Glomerular endothelial cell (primary cell): ENCODE measurements at places on chromosomes 11 and 22. TPM values are rescaled to one million over a fixed set of nuclear protein-coding genes. Genes with fewer than 3 reads are reported as not detected.

- no peak for DNase-seq
These were observed 737 bp downstream of the PPP2R1B start for GRCh38 chr11:111765320-111765983.

DNA sequence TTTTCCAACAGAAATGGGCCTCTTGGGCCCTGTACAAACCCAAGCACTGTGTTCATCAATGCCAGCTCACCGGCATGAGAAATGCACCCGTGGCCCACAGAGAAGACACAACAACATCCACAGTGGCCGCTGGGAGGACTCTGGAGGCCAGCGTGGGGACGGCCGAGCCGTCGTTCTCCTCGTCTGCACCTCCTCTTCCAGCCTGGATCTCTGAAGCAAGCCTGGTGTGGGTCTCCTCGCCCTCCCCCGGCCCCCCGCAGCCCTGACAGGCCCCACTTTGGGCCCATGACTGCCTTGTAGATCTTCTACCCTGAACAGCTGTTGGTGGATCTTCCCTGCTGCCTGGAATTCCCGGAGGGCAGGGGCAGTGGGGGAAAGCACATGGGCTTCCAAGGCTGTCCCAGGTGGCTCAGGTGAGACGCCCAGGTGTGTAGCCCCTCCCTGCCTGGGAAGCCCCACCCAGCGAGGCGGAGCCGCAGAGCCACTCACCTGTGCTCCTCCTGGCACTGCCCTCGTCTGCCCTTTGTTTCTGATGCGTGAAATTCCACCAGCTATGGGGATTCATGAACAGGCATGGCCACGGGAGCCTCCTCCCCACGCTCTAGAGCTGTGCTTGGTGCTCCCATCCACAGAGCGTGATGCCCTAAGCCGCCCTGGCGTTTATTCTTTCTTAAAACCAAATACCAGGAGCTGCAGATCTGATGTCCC is 225.9 kb downstream of the BRD1 start:
- no peak for DNase-seq

DNA sequence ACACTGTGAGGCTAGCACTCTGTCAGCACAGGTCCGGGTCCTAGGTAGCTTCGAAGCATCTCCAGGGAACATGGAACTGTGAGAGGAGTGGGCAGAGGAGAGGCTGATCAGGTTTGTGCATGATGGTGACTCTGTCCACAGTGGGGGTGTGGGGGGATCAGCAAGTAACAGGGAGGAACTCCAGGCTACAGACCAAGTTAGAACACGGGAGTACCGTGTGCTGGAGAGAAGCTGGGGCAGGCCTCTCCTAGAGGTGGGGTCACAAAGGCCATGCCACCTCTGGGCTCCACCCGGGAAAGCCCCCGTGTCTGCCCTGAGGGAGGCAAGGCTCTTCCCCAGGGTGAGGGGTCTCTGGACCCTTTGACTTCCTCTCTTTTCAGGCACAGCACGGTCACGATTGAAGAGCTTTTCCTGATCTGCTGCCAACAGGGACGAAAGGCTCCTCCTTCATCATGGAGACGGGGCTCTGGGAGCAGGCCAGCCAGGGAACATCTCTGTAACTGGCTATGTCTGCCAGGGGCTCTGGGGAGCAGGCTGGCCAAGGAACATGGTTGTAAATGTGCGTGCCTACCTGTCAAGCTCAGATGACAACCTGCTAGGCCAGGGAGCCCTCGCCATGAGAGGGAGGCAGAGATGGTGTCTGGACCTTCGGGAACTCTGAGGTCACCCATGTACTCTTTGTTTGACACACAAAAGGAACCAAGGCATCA is 1476.1 kb downstream of the BRD1 start:
- DNase-seq: no peak

- DNase-seq: no peak
These were observed 8.3 kb upstream of the PPIL2 start for GRCh38 chr22:21657360-21658032.

DNA sequence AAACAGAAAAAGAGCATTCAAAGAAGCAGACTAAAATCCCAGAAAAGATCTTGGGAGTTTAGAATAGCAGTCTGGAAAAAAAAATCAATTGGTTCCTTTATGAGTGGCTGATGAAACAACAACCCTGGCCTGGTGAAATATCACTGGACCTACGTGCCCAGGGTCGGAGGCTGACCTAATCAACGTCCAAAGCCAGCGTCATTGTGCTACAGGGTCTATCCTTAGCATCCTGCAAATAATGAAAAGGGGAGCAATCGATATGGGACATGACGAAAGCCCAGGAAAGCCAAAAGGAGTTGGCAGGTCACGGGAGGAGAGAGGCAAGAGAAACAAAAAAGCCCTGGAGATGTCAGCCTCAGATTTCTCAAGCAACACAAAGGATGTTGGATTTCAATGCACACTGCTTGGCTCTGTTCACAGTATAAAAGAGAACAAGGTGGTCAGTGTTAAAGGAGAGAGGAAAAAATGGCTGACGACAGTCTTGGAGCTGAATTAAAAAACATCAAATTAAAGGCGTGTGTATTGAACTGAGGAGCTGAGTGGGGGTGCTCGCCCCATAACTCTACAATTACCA is 148.8 kb downstream of the BLID start:
- no peak for DNase-seq

DNA sequence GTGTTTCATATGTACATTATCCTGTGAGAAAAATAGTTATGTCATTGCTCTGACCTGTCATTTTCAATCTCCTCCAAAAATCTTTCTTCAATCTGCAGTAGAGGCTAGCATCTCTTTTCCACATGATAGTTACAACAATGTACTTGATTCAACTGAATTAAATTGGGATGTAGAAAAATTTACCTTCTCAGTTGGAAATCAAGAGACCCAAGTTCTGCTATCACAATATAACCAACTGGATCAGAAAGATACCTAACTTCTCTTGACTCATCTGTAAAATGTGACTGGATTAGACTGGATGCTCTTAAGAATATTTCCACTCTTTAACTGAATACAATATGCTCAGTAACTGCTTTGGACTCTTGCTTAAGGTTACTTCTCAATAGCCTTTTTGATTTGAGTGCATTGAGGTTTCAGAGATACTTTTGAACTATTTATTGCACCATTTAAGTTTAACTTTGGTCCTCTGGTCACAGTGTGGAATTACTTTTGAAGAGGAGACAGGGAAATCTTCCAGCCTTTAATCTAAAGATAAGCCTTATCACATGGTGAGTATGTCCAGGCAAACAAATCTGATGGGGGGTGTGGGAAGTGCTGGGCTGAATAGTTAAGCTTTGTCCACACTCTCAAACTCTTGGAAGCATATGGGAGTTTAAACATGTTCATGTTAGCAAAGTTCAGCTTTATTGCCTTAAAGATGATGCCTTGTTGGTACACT is 82.3 kb downstream of the YAP1 start:
- no peak for DNase-seq

DNA sequence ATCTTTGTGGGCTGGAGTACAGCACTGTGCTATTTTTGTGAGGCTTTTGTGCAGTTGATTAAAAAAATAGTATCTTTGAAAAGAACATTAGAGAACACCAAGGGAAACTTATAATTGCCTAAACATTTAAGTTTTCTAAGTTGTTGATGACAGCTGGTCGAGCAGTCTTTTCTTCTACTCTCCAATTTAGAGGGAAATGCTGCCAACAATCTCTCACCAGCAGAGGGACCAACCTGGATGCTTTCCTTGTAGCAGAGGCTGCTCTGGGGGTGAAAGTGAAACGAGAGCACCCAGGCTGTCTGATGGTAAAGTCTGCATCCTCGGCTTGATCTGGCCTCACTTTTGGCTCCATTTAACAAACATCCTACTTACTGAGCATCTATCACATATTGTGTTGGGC is 1286.5 kb upstream of the TENM4 start:
- DNase-seq: no peak

GRCh38 chr11:12128301-12128751 is 17.9 kb downstream of the MICAL2 start:
- no peak for DNase-seq

GRCh38 chr11:105553025-105553424 is 56.8 kb upstream of the GRIA4 start:
- DNase-seq: no peak

DNA sequence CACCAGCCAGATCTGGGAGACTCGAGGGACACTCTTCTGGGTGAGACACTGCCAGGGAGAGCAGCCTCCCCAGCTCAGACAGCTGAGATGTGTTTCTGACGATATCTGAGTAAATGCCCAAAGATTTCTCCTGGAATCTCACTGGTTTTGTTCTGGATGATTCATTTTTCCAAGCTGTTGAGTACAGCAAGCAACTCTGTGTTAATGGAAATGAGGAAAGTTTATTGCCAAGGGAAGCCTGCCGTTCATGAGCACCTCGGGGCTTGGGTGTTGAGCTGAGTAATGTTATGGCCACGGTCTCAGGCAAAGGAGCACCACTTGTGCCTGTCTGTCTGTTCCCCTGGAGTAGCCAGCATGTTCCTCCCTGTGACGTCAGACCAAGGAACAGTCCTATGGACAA is 1132.4 kb downstream of the BRD1 start:
- no peak for DNase-seq

GRCh38 chr22:45548991-45549761 is 46.5 kb downstream of the FBLN1 start:
- no peak for DNase-seq

GRCh38 chr22:26534171-26534855 is 22.0 kb upstream of the TFIP11 start:
- no peak for DNase-seq

DNA sequence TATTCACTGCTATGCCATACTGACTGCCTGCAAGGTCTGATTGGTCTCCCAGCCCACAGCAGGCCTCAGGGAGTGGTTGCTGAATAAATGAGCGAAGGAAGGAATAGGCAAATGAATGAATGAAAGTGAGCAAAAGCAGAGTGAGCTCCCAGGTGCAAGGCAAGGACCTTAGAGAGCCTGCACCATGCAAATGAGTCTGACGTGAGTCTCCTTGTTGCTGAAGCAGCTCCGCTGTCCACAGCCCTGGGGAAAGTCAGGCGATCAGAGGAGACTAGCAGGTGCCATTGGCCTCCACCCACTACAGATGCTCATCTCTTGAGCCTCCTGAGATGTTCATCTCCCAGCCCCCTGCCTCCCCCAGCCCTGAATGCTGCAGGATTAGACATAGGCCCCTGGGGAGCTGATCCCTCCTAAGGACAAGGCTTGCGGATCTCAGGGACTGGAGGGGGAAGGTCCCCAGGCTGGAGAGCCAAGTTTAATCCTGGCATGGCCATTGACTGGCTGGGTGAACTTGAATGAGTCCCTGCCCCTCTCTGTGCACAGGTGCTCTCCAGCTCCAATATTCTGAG is 22.1 kb downstream of the GDPD5 start:
- no peak for DNase-seq

GRCh38 chr22:50027639-50028537 is 15.3 kb upstream of the IL17REL start:
- no peak for DNase-seq

DNA sequence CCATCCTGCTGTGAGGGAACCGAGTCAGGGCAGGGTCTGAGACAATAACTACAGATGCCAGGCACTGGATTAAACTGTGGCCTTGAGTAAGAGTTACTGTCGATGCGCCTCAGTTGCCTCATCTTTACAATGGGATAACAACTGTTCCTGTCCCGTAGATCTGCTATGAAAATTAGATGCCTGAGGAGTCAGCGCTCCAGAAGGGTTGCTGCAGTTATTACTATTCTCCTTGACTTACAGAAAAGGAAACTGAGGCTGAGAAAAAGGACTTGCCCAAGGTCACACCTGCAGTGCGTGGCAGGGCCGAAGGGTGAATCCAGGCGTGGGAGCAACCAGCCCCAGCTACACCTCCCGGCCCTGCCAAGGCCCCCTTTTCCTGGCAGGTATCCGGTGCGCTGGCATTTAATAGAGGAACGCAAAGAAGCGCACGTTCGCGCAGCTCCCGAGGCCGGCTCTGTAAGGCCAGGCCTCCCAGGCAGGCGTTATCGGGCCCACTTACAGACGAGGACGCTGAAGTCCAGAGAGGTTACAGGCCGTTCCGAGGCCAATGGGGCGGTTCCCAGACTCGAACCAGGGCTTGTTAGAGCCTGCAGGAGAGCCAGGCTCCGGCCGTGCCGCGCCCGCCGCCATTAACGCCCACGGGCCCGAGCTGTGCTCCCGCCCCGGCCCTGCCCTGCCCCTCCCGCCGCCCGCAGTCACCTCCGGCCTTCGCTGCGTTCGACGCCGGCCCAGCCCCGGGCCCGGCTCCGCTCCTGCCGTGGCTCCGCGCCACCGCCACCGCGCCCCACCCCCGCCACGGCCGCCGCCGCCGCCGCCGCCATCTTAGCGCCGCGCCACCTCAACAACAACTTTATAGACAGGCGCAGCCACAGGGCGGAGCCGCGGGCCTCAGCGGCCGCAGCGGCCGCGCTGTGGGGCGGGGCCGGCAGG is at the start of gene C11orf68:
C11orf68 (minus strand) TSS at position 852 of the 930 bp plus-strand sequence; CDS start at position 821, 31 bp downstream.
- DNase-seq: no peak

DNA sequence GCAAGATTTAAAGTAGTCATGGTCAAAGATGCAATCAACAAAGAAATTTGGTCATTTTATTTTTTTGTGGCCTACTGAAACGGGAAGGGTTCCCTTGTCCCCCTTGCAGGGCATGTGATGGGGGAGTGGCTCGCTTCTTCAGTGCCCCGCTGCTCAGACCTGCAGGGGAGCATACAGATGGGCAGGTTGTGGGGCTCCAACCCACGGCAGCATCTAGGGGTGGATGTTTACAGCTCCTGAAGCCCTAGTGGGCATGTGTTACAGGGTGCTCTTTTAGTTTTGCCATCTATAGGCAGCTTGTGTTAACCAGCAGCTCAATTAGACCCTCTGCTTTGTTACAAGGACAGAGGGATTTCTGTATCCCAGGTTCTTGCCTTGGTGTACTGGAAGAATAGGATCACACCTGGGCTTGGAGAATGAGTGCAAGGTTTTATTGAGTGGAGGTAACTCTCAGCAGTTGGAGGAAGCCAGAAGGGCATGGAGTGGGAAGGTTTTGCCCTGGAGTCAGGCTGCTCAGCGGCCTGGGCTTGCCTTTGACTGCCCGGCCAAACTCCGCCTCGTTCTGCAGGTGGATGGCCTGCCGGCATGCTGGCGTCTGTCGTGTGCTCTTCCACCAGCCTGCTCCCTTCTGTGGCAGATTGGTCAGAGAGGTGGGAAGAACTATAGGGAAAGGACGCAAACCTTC is 9.4 kb downstream of the GSTP1 start:
- DNase-seq: no peak

The HPX gene
- 2.5 TPM in 1 of 2 replicates, not detected in the other for total RNA-seq

The OSM gene
- not detected in 2 replicates for total RNA-seq

The IFITM10 gene
- total RNA-seq: 1.1 TPM in 1 of 2 replicates, not detected in the other

The ARHGAP8 gene
- 0.76 and 0.92 TPM in 2 replicates for total RNA-seq

The MFNG gene
- 109 and 152 TPM in 2 replicates for total RNA-seq

The CD6 gene
- total RNA-seq: 0.15 and 1.6 TPM in 2 replicates

The APOC3 gene
- total RNA-seq: not detected in 2 replicates
